ENCODE measurements at places on chromosomes 7 and 10. TPM values are rescaled to one million over a fixed set of nuclear protein-coding genes. Genes with fewer than 3 reads are reported as not detected.

Gene DNAJC30
- 0.96 TPM for total RNA-seq

Gene LAMB4
- total RNA-seq = 0.96 TPM

Gene ANKRD16
- total RNA-seq = 6.0 TPM

Gene OR9A2
- total RNA-seq = not detected

Gene GCK
- total RNA-seq = 1.2 TPM

Gene SFTPA1
- total RNA-seq = 0.48 TPM

Gene GAD2
- total RNA-seq = 2.2 TPM

Gene LRRC17
- 3.1 TPM for total RNA-seq

Gene ACTR3C
- total RNA-seq = 2.4 TPM

Gene DMBT1
- 0.24 TPM for total RNA-seq

Gene TRIL
- 14.2 TPM for total RNA-seq

Gene ANXA8
- total RNA-seq = 32.5 TPM

Gene RBP4
- 6.5 TPM for total RNA-seq

Gene IL6
- 4.1 TPM for total RNA-seq

Gene RELN
- total RNA-seq = 1.2 TPM

Gene KLF14
- 0.48 TPM for total RNA-seq

Gene CHST12
- 3.9 TPM for total RNA-seq

Gene IL2RA
- 5.1 TPM for total RNA-seq

Gene LIPM
- total RNA-seq = not detected

Gene TAS2R4
- 4.1 TPM for total RNA-seq

Gene JAKMIP3
- total RNA-seq = 0.72 TPM

Gene KAZALD1
- 11.8 TPM for total RNA-seq

Gene CYP3A5
- 25.8 TPM for total RNA-seq

Gene SPDYE8
- total RNA-seq = 0.48 TPM

Gene PTF1A
- 7.5 TPM for total RNA-seq

Gene EGR2
- 11.8 TPM for total RNA-seq

Gene C7orf33
- not detected for total RNA-seq

Gene KNDC1
- 4.8 TPM for total RNA-seq

Gene SEC61G
- 341 TPM for total RNA-seq

Gene SFRP5
- total RNA-seq = 0.48 TPM

Gene SPDYE6
- not detected for total RNA-seq

Gene GNGT1
- 2.9 TPM for total RNA-seq

Gene PRF1
- 7.5 TPM for total RNA-seq

Gene LHPP
- total RNA-seq = 4.8 TPM

Gene PDE6C
- total RNA-seq = 1.2 TPM

Gene AMPH
- 2.4 TPM for total RNA-seq

Gene NUTM2E
- 1.4 TPM for total RNA-seq

Gene HYAL4
- total RNA-seq = 2.6 TPM

Gene SOSTDC1
- 1.9 TPM for total RNA-seq

Gene PRKRIP1
- total RNA-seq = 21.2 TPM

Gene CUBN
- 1.4 TPM for total RNA-seq

Gene TSPAN12
- 6.7 TPM for total RNA-seq

Gene AGR3
- total RNA-seq = not detected

Gene PRKAG2
- total RNA-seq = 71.7 TPM

Gene JCAD
- total RNA-seq = 71.0 TPM

Gene NME8
- not detected for total RNA-seq

Gene ADCYAP1R1
- total RNA-seq = 0.48 TPM

Gene RSU1
- total RNA-seq = 76.8 TPM

Gene INHBA
- total RNA-seq = 172 TPM

Gene SNX10
- 3.6 TPM for total RNA-seq

Gene CALY
- total RNA-seq = not detected

Gene PCGF5
- 77.8 TPM for total RNA-seq

Gene ZCCHC24
- total RNA-seq = 33.7 TPM

Gene RPP38
- 12.5 TPM for total RNA-seq

Gene OPN1SW
- not detected for total RNA-seq

Gene NCF1
- not detected for total RNA-seq

Gene EDRF1
- 34.7 TPM for total RNA-seq

Data from umbilical cord (tissue), 2 donors.